ENCODE measurements at places on chromosomes 7 and 10. TPM values are rescaled to one million over a fixed set of nuclear protein-coding genes. Genes with fewer than 3 reads are reported as not detected.

The CLRN3 gene
- not detected for total RNA-seq

The AKR1C8 gene
- not detected for total RNA-seq

The WAC gene
- 70.7 TPM for total RNA-seq

The MYO1G gene
- total RNA-seq: 0.41 TPM

The MYO3A gene
- total RNA-seq: not detected

The MARVELD1 gene
- 53.1 TPM for total RNA-seq

The CRYGN gene
- total RNA-seq: 0.74 TPM

The AKR1D1 gene
- total RNA-seq: not detected

The ABCB4 gene
- total RNA-seq: 0.18 TPM

The KCNMA1 gene
- 91.9 TPM for total RNA-seq

The PNLIP gene
- 1.5 TPM for total RNA-seq

The MYL10 gene
- not detected for total RNA-seq

The ZNF735 gene
- not detected for total RNA-seq

DNA sequence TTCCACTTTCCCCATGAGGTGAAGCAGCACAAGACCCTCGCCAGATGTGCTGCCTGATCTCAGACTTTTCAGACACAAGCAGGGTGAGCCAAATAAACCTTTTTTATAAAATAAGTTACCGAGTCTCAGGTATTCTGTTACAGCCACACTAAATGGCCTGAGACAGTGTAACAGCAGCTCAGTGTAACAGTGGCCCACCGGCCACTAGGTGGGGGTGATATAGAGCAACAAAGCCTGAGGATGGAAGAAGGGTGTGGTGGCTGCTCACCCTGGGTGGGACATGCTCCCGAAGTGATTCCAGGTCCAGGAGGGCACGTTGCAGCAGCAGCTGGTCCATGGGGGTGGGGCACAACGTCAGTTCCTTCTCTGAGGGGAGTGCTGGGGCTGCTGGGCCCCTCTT is 44.6 kb downstream of the BMS1 start:
- DNase-seq: no peak

- peak; percentile 75 for DNase-seq
Measured at GRCh38 chr10:78756604-78757343, 312.0 kb upstream of the ZMIZ1 start.

- no peak for DNase-seq
Measured at GRCh38 chr7:71770269-71770907, 638.4 kb downstream of the GALNT17 start.

DNA sequence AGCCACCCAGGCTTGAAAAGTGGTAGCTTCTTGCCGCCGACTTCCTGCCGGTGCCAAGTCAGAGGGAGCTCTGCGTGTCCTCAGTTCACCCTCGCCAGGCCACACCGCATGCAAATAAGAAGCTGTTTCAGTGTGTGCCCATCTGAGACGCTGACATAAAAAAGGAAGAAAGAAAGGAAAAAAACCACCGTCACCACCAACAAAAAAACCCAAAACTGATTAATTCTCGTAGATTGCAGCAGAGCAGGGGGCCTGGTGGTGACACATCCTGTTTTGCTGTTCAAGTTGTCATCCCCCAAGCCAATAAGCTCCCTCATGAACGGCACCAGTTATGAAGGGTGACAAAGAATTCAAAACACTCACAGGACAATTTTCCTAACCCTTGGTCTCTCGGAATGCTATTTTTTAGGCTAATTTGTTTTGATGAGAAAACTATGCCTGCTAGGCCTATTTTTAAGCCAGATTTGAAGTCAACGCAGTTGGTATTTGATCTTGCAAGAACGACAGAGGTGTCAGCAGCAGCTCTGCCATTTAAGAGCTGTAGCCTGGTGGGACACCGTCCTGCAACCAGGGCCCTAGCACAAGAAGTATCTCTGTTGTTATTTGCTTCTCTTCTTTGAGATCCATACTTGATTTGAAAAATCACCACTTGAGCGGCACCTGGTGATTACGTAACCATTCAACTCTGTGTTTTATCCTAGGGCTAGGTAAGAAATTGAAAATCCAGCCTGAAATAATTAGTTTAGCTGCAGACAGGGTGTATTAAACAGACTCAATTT is 145.6 kb downstream of the PFKFB3 start:
- no peak for DNase-seq

DNA sequence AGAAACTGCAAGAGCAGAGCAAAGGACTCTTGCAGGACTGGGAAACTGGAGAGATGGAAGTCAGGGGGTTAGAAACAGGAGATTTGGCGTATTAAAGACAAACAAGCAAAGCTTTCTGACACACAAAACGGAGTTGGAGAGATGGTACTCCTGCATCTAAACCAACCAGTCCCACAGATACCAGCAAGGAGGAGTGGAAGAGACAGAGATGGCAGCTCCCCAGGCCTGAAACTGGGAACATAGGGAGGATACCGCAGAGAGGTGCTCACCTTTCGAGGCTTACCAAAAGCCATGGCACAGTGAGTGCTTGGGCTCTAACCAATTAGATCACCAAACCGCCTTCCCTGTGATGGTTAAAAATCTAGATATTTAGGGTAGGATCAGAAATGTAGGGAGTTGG is 4.8 kb upstream of the MBL2 start:
- DNase-seq: no peak

- DNase-seq: no peak
Measured at GRCh38 chr10:98055841-98056516, 25.6 kb upstream of the CRTAC1 start.

GRCh38 chr7:72805526-72806494 is 22.2 kb downstream of the TYW1B start:
- DNase-seq: no peak

GRCh38 chr7:157488281-157488680 is 151.5 kb downstream of the DNAJB6 start:
- DNase-seq: no peak

- no peak for DNase-seq
Measured at GRCh38 chr7:49443515-49443914, 329.9 kb upstream of the VWC2 start.

GRCh38 chr7:136036336-136036735 is 59.2 kb upstream of the MTPN start:
- no peak for DNase-seq

GRCh38 chr10:18238870-18239485 is 98.8 kb downstream of the CACNB2 start:
- no peak for DNase-seq

GRCh38 chr10:16673443-16673842 is 143.8 kb downstream of the RSU1 start:
- no peak for DNase-seq

- peak; percentile 96 for DNase-seq
Measured at GRCh38 chr10:90306187-90306586, 551.7 kb downstream of the HTR7 start.

GRCh38 chr7:1883834-1884582 is 213.9 kb downstream of the ELFN1 start:
- DNase-seq: no peak

GRCh38 chr7:32458025-32458424 is 32.2 kb downstream of the LSM5 start:
- no peak for DNase-seq

- no peak for DNase-seq
Measured at GRCh38 chr10:62715383-62715782, 89.1 kb upstream of the ADO start.

GRCh38 chr10:72310241-72310633 is 36.5 kb downstream of the DDIT4 start:
- no peak for DNase-seq

DNA sequence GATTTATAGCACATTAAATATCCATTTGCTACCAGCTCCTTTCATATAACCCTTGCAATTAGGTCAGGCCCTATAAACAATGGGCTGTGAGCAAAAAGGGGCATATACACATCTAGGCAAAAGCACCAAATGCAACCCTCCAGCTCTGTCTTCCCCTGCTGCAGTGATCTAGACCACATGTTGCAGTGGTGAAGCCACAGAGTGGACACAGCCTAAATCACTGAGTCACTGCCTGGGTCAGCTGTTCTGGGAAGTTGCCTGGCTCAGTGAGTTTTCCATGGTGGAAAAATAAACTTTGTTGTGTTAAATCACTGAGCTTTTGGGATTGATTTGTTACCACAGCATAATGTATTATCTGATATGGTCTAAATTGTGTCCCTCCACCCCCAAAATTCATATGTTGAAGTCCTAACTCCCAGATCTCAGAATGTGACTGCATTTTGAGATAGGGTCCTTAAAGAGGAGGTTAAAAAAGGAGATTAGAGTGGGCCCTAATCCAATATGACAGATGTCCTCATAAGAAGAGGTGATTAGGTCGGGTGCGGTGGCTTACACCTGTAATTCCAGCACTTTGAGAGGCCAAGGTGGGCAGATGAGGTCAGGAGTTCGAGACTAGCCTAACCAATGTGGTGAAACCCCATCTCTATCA is 70.4 kb downstream of the ZFAND4 start:
- no peak for DNase-seq

DNA sequence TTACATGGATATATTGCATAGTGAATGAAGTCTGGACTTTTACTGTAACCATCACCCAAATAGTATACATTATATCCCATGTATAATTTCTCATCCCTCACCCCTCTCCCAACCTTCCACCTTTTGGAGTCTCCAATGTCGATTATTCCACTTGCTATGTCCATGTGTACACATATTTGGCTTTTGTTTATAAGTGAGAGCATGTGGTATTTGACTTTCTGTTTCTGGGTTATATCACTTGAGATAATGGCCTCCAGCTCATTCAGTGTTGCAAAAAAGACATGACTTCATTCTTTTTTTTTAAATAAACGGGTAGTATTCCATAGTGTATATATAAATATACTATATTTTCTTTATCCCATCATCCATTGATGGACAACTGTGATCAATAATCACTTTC is 288.6 kb upstream of the BMPER start:
- DNase-seq: no peak
